ENCODE measurements at places on chromosomes 5 and 9. TPM values are rescaled to one million over a fixed set of nuclear protein-coding genes. Genes with fewer than 3 reads are reported as not detected.

The PRRX2 gene
- 2.3 TPM for polyA plus RNA-seq

The GFI1B gene
- not detected for polyA plus RNA-seq

The LOX gene
- polyA plus RNA-seq = 3.4 TPM

GRCh38 chr5:10278658-10279279, 28.7 kb downstream of the CCT5 start:
- DNase-seq = no peak

DNA sequence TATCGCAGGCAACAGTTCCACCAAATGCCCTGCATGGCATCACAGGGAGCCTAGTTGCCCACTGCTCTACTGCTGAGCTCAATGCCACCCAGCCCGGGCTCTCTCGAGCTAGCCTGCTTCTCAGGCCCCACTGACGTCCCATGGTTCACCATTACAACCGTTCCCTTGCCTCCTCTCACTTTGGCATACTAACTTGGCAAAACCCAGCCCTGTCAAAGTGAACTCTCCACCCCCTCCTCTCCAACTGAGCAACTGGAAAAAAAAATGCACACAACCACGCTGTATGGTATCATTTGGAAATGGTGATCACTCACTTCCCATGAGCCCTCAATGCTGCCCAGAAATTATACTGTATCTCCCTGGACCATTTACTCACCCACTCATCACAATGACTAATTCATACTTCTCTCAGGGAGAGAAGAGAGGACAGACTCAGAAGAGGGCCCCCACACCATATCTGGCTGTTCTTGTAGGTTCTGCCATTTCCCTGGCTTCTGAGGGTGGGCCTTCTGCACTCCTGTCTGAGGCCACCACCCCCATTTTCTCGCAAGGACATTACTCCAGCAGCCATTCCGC, 51.4 kb upstream of the RARS1 start:
- no peak for DNase-seq

DNA sequence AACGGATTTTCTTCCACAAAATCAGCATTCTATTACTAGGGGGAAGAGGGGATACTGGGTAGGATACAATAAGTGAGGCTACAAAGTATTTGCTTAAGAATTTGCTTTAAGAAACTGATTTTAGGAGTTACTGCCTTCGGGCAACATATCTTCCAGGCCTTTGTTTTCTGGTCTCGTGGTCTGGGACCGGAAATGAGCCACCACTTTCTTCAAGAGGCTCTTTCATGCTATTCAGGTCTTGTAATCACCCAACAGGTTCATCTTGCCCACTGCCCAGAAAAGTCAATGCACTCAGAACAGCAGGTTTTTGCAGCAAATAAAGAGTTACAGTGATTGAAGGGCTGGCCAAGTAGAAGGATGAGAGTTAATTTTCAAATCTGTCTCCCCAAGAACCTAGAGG, 6.6 kb upstream of the AOPEP start:
- no peak for DNase-seq

DNA sequence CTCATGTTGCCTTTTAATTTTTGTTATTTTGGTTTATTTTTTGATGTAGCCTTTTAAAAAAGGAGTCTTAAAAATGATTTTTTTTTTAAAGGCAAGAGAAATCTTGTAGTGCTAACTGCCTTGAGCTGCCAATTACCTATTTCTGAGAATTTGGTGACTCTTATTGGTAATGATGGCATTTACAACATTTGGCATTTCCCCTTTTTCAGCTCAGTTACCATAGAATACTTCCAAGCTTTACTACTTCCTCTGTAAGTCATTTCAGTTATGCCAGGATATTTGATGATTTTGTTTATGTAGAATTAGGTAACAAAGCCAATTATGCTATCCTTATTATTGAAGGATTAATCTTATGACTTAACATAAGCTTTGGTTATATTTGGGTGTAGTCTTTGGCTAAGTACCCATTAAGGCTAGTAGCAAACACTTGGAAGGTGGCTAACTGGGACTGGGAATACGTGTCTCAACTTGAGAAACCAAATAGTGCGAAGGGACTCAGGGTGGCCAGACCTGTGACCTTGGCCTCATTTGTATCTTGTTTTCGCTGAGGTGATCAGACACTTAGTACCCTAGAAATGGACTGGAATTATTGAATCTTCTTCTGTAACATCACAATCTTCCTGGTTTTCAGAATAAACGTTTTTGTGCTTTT, 27.7 kb downstream of the CDC37L1 start:
- DNase-seq = no peak

DNA sequence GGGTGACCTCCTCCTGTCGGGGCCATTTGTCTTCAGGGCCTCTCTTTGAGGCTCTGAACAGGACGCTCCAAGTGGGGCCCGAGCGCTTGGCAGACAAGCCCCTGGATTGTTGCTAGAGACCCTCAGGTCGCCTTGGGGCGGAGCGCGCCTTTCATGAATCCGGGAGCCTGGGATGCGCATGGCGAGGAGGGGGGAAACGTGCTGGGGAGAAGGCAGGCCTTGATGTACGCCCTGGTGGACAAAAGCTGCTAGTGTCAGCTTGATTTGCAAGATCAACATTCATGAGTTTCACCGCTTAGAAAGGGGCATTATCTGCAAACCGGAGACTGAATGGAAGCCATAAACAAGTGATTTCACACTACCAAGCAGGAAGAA, 226.3 kb downstream of the SMARCA2 start:
- DNase-seq = peak; percentile 78

DNA sequence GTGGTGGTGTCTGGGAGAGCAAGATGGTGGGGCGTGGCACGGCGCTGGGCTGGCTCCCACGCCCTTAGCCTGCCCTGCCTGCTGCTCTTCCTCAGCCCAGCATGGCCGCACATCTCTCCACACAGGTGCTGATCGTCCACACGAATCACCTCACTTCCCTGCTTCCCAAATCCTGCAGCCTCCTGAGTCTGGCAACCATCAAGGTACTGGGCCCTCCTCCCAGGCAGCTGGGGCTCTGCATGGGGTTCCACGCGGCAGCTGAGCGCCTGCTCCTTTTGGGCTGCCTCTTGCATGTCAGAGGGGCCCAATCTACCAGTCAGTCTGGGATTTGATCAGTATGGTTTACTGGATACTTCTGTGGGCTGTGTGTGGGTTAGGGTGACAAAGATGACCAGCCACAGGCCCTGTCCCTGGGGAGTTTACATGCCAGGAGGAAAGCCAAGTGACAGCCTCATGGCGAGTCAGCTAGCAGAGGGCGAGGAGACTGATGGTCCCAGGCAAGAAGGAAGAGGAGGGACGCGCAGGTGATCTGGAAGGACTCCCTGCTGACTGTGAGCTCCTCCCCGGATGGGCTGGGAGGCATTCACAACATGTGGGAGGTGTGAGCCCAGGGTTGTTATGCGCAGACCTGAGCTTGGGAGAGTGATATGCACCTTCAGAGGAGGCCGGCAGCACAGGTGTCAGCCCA, 6.0 kb downstream of the LRSAM1 start:
- DNase-seq = no peak

GRCh38 chr9:127612939-127613582, 984 bp downstream of the STXBP1 start:
- peak; percentile 80 for DNase-seq

DNA sequence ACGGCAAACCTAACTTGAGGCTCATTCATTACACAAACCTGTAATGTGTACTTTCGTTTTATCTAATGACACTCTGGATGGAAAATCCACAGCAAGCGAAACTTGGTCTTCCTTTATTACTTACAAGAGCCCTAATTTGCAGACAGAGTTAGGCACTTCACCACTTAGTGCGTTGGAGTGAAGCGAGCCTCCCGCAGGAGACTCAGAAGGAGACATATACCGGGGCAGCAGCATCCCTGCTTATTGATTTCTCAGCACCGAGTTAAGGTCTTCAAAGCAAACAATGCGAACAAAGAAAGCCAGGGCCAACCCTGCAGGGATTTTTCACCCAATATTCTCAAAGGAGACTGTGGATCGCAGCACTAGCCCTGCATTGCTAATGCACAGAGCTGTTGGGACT, 28.6 kb downstream of the LSM11 start:
- no peak for DNase-seq

- DNase-seq = no peak
Measured at GRCh38 chr5:96247097-96247701, 185.8 kb downstream of the PCSK1 start.

Measured in kidney (tissue), 22 donors.